Activated T-cell treated with anti-CD3 and anti-CD28 coated beads, Interleukin-2, amount 50 U/mL, for 48 hours (primary cell): ENCODE measurements at places on chromosomes 16 and 17.
A peak's percentile ranks its signal among the peaks of the same experiment; 100 is the strongest.

- no peak for DNase-seq
Observed at GRCh38 chr17:4520060-4520893, 21.6 kb downstream of the SPNS2 start.

- DNase-seq = no peak
Observed at GRCh38 chr16:55592306-55592705, 25.8 kb downstream of the CAPNS2 start.

GRCh38 chr16:87542531-87543102 is 49.8 kb upstream of the ZCCHC14 start:
- no peak for DNase-seq

DNA sequence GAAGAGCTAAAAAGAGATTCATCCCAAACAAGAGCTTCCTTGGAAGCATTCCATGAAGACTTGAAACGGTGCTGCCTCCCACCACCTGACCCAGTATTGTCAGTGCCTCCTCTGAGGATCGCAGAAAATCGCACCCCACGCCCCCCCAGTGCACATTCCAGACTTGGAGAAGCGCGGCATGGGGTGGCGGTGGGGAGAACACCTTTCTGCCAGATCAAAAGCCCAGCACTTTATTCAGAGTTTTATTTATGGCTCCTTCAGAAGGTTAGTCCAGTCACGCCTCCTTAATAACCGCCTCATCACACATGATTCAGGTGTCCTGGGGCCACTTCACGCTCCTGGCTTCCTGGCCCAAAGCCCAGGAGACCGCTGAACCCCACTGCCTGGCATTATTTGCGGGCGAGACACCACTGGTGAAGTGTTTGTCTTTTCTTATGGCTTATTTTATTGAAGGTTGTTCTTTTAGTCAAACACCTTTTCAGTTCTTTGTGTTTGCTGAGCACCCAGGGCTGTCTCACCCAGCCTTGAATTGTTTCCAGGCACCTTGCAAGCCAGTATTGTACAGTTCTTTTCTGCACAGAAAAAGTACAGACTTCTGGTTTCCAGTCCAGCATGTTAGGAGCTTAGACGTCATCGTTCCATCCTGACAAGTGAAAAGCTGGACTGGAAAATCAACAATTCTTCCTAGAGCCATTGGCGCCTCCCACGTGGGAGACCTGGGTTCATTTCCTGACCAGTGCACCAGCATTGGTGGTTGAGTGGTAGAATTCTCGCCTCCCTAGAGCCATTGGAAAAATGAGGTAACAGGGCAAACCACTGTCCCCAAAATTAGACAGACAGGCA is 79.6 kb upstream of the CACNG5 start:
- DNase-seq = no peak

- DNase-seq = no peak
Observed at GRCh38 chr16:1899641-1900451, 18.4 kb downstream of the HS3ST6 start.

- peak; percentile 52 for DNase-seq
Observed at GRCh38 chr16:89446136-89446974, 44.0 kb downstream of the ANKRD11 start.

DNA sequence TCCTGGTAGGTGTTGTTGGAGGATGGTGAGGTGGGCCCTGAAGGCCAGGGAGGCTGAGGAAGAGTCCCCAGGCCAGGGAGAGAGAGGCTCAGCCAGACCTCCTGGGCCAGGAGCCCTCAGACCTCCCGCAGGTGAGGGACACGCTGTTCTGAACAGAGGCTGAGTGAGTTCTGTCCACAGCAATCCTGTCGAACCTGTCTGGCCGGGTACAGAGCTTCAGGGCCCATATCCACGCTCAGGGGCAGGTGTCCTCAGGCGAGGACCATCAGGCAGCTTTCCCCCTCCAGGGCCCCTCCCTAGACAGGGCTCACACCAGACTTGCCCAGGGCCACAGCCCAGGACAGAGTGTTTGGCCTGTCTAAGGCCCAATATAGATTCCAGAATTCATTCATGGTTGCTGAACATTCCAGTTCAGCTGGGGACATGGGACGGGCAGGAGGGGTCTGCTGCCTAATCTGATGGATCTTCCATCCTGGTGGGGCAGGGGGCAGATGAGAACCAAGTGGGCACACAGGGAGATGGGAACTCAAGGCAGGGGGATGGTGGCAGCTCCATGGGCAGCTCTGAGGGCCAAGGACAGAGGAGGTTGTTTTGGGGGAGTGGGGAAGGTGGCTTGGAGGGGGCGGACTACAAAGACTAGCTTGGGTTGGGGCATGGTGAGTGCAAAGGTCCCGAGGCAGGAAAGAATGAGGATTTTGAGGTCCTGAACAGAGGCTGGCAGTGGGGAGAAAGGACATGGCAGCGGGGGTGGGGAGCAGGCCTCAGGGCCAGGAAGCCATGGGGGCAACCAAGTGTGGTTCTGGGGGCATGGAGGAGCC is 23.4 kb upstream of the MPRIP start:
- no peak for DNase-seq

- no peak for DNase-seq
Observed at GRCh38 chr17:9408868-9409829, 166.5 kb downstream of the STX8 start.

- DNase-seq = no peak
Observed at GRCh38 chr17:17156511-17156910, 49.6 kb downstream of the PLD6 start.

DNA sequence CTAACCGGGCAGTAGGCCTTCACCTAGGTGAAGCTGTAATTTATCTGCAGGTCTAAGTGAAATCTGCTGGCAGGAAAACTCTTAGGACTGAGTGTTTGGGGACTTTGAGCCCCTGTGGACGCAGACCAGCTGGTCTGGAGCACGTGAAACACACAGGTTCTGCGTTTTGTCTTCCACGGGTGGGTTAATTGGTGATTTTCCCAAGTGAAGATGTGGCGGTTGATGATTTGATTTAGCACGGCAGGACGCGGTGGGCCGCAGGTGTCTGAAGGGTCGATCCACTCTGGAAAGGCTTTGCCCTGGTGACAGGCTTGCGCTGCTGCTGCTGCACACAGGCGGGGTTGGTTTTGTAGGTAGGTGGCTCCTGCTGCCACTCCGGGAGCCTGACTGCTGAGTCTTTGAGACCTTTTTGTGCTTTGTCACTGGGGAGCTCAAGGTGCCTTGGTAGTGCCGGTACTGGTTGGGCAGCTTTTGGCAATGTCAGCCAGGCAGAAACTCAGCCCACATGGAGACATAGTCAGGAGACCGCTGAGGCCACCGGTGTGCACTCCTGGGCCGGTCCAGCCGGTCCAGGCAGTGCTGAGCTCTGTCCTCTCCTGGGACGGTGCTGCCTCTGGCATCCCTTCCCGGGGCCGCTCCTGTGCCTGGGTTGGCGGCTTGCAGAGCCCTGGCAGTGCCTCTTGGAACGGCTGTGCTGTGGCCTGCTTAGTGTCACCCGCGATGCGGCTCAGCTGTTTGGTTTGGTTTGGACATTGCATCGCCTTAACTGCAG is 2.3 kb downstream of the BAIAP2 start:
- no peak for DNase-seq

DNA sequence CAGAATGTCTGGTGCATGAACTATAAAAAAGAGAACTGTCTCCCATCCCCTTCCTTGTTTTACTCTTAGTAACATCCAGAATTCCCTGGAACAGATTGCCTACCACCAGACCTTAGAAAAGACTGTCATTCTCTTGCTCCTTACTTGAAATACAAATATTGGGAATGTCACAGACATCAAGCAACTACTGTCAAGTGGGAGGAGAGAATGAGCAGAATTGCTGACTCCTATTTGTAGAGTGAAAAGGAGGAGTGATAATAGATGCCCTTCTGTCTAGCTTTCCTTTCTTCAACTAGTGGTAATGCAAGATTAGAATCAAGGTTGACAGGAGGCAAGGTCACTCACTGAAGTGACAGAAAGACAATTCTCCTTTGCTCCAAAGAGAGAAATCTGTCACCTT is 23.9 kb upstream of the NOL11 start:
- DNase-seq = no peak

GRCh38 chr17:39852239-39852638 is 11.9 kb downstream of the IKZF3 start:
- no peak for DNase-seq

GRCh38 chr17:4199818-4200402 is 56.9 kb downstream of the CYB5D2 start:
- peak; percentile 39 for DNase-seq

- no peak for DNase-seq
Observed at GRCh38 chr17:38324141-38324697, 19.5 kb downstream of the GPR179 start.

GRCh38 chr17:40095351-40095943 is 4.9 kb downstream of the NR1D1 start:
- no peak for DNase-seq

GRCh38 chr17:34146440-34147043 is 108.5 kb upstream of the CCL2 start:
- DNase-seq = peak; percentile 72

DNA sequence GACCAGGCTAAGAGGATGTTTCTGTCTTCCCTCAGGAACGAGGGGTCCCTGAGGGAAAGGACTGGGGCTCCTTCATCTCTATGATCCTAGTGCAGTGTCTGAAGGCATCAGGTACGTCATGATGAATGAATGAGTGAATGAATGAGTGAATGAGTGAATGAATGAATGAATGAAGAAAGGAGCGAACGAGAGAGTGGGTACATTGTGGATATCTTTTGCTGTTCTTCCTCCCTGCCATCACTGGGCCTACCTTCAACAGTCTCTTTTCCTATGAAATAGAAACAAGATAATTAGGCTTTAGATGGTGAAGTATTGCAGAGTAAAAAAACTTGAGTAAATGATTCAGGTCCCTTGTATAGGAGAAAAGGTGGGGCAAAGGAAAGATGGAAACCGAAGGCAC is 111.3 kb upstream of the CRHR1 start:
- DNase-seq = no peak

GRCh38 chr16:67260426-67261063 is 11.8 kb downstream of the SLC9A5 start:
- no peak for DNase-seq

GRCh38 chr17:2854143-2855055 is 58.2 kb downstream of the RAP1GAP2 start:
- DNase-seq = peak; percentile 37

GRCh38 chr17:32174889-32175288 is 32.6 kb downstream of the RHOT1 start:
- no peak for DNase-seq

GRCh38 chr17:2008332-2009126 is 16.6 kb downstream of the RTN4RL1 start:
- no peak for DNase-seq

DNA sequence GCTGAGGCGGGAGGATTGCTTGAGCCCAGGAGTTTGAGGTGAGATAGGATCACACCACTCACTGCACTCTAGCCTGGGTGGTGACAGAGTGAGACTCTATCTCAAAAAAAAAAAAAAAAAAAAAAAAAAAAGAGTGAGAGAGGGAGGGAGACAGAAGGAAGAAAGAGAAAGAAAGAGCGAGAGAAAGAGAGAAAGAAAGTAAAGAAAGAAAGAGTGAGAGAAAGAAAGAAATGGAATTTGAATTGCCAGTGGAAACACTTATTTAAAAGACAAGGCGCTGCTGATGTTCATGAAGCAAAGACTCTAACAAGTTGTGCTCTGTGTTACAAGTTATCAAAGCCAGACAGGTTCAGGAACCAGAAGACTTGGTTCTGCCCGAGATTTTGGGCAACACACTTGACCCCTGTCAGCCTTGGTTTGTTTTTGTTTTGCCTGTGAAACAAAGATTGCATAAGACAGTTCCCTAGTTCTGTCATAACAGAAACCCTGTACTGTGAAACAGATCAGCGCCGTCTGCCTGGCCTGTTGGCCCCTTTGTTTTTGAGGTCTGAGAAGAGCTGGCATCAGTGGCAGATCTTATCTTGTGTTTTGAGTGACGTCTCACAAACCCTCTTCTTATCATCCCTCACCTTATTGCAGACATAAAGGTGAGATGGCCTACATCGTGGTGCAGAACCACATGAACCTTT is 55.4 kb upstream of the ENDOV start:
- no peak for DNase-seq

GRCh38 chr16:27725236-27726000 is 175.5 kb downstream of the KATNIP start:
- no peak for DNase-seq

DNA sequence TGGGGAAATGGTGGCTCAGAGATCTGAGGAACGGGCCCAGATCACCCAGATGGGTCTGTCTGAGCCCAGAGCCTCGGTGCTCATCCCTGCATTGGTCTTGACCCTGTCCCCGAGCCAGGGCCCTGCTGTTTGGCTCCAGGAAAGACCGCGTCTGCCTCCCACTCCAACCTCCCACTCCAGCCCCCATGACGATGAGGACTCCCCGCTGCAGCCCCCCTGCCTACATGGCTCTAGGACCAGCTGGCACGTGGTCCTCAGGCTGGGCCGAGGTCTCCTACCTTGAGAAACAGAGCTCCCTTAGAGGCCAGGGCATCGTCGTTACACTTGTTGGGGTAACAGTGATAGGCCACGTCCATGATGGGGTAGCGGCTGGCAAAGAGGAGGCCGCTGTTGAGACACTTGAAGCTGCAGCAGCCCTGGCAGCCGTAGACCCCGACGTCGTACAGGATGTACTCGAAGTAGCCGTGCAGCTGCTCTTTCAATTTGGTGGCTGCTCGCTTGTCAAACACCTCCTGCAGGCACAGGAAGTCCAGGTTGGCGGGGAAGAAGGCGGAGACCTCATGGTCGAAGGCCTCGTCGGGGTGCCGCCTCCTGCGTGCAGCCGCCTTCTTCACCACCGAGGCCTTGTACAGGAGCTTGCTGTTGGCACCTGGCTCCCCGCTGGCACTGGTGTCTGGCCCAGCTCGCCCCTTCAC is 59.9 kb downstream of the PRMT7 start:
- DNase-seq = no peak

- no peak for DNase-seq
Observed at GRCh38 chr16:66701516-66701915, 5.0 kb upstream of the CMTM4 start.

DNA sequence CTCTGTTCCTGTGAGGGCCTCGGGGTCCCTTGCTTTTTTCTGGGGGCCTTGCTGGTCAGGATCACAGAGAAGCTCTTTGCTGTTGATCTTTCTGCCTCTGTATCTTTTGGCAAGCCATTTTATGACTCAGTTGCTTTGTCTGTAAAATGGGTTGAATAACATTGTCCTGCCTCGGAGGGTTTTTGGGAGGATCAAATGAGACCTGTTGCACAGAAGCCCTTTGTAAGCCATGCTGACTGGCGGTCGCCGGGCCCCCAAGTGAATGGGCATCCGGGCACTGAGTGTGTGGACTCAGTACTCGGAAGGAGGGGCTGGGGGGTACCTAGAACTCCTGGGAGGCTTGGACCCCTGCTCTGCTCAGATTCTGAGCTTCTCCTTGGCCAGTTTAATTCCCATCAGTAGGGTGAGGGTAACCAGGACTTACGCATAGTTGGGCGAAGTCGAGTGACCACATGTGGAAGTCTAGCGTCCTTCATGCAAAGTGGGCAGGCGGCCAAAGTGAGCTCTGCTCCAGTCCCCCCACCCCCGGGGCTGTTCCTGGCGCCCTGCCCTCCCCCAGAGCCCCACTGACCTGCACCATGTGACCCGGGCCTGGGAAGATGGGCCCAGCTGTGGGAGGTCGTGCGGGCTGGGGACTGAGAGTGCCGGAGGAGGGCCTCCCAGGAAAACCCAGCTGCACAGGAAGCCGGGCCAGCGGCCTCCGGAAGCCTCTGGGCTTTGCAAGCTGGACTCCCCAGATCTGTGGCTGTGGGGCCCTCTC is 284.0 kb downstream of the SEC14L1 start:
- no peak for DNase-seq
